ENCODE measurements at places on chromosomes 1 and 21.

DNA sequence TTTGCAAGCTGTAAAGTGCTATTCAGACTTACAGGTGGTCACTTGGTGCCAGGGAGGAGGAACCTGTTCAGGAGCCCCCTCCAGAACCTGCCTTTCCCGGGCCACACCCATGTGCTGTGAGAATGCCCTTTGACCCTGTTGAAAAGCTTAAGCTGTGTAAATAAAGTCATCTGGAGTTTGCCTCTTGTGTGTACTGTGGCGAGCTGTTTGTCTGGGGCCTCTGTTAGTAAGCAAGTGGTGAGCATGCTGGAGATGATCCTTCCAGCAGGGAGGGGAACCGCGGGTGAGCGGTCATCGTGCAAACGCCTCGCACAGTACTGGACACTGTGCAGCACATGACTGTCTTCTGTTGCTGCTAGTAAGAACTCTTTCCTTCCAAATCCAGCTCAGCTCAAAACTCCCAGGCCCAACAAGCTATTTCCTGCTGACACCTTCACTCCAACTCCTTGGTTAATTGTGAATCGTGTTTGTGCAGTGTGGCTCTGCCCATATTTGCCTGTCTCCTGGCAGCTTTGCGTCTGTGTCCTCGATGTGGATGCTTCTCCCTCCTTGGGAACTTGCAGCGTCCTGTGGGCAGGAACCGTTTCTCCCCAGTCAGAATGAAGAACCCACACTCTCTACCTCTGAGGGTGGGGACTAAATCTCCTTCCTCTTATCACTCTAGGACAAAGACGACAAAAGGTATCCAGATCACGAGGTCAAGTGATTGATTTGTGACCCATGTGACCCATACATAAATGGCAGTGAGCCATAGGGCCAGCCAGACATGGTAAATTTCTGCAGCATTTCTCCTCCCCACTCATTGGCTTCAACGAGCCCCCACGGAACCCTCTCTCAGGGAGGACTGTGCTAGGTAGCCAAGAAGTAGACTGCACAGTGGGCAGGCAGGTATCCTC is 13.9 kb upstream of the BTG2 start:
- DNase-seq: no peak

DNA sequence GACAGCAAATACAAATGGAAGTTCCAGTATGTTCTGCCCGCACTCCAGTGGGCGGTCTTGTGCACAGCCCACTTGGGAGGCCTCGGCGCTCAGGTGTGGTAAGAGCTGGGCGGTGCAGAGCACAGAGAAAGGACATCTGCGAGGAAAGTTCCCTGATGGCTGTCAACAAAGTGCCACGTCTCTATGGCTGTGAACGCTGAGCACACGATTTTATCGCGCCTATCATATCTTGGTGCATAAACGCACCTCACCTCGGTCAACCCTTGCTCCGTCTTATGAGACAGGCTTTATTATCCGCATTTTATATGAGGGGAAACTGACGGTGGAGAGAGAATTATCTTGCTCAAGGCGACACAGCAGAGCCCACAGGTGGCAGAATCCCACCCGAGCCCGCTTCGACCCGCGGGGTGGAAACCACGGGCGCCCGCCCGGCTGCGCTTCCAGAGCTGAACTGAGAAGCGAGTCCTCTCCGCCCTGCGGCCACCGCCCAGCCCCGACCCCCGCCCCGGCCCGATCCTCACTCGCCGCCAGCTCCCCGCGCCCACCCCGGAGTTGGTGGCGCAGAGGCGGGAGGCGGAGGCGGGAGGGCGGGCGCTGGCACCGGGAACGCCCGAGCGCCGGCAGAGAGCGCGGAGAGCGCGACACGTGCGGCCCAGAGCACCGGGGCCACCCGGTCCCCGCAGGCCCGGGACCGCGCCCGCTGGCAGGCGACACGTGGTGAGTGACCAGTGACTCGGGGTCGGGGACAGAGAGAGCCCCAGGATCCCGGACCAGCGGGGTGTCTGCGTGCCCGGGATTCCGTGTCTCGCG is at the start of gene IL12RB2:
IL12RB2 (plus strand) TSS at position 623 of the 810 bp plus-strand sequence. CDS start 12,496 bp downstream, outside the sequence.
- DNase-seq: peak; percentile 15

- no peak for DNase-seq
Observed at GRCh38 chr1:71330991-71331390, 250.2 kb upstream of the ZRANB2 start.

DNA sequence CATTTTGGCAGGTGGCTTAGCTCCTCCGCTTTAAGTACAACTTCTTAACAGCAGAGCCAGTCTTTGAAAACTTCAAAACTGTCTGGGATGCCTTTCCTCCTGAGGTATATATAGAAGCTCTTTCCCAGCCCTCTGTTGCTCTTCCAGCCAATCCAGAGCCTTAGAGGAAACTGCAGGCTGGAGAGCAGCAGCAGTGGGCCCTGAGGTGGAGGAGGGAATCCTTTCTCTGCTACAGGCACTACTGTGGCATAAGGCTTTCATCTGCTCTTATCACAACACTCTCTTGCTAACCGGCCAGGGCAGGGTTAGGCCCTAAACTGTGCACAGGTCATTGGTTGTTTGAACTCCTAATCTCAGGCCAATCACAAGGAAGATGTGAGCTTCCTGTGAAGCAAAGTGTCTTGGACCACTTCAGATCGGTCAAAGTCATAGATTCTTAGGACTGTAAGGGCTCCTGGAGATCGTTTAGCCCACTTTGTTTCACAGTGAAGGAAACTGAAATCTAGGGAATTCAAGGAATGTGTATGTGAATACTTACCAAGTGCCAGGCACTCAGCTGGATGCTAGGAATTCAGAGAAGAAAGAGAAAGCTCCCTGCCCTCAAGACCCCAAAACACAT is at the start of gene RGS5:
RGS5 (minus strand) TSS at position 84 of the 619 bp plus-strand sequence; CDS start at position 3, 81 bp downstream.
- DNase-seq: no peak

GRCh38 chr1:24949331-24949881 is 19.3 kb upstream of the RUNX3 start:
- DNase-seq: no peak

- no peak for DNase-seq
Observed at GRCh38 chr1:184242507-184242943, 144.3 kb upstream of the C1orf21 start.

All from stimulated activated CD4-positive, alpha-beta T cell treated with anti-CD3 and anti-CD28 coated beads, Interleukin-1b, Interleukin-23, amount 100 ng/mL, for 1 hour (primary cell).